ENCODE measurements at places on chromosomes 11 and 22.
A peak's percentile ranks its signal among the peaks of the same experiment; 100 is the strongest.

DNA sequence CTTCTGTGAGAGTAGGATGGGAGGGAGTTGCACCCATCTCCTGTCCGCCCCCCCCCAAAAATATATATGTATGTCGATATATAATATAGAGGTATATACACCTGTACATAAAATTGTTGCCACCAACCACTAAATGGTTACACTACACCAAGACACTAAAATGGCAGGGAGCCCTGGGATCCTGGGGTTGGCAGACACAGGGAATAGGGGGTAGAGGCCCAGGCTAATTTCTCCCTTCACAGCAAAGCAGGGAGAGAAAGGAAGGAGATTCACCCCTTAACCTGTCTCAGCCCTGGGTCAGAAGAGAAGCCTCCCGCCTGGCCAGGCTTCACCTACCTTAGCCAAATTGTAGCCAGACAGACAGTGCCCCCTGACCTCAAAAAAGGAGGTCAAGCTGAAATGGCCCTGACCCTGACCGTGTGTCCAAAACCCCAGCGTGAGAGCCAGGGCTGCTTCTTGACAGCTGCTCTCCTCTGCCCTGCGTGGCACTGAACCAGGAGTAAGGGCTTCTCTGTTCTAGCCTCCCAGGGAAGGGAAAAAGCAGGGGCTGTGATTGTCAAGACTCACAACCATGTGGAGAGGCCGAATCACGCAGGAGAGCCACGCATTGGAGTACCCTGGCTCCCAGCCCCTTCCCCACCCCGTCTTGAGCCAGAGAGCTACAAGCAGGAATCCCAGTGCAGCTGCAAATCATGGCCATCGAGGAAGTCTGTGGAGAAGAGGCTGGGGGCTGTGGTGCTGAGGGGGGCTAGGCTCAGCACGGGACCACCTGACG, 40.5 kb downstream of the SGSM3 start:
- H3K27ac ChIP-seq = no peak overlapping the region
- H3K4me1 ChIP-seq = no peaks in the 10 kb centered on the region
- H3K4me3 ChIP-seq = no peak overlapping the region
- no peak for DNase-seq

GRCh38 chr11:61873588-61874376, 17.6 kb downstream of the FADS3 start:
- H3K27ac ChIP-seq = no peak overlapping the region
- DNase-seq = no peak
- no peaks in the 10 kb centered on the region for H3K36me3 ChIP-seq
- H3K27me3 ChIP-seq = peaks cover 8% of the 10 kb centered on the region

- peak overlapping the region; percentile 74 for H3K27ac ChIP-seq
- H3K36me3 ChIP-seq = no peaks in the 10 kb centered on the region
- H3K4me1 ChIP-seq = peaks cover 31% of the 10 kb centered on the region
- DNase-seq = no peak
These were observed 10.7 kb downstream of the STIM1 start for GRCh38 chr11:3866206-3866605.

DNA sequence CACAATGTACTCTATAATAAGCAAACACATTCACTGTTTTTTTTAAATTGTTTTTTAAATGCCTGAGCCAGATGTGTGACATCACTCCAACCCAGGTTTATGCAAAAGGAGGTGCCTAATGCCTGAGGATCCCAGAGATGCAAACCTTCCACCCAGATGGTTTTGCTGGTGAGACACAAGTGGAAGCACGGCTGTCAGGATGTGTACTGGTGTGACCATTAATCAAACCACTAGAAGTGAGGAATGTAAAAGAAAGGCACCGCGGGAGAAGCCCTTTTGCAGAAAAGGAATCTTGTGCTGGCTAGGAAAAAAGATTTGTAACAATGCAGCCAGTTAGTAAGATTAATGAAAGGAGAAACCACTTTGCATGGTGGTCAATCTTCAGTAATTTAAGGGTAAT, 407.4 kb downstream of the LARGE1 start:
- DNase-seq = no peak
- H3K4me1 ChIP-seq = peaks cover 16% of the 10 kb centered on the region
- H3K4me3 ChIP-seq = no peak overlapping the region
- H3K27me3 ChIP-seq = peaks cover 8% of the 10 kb centered on the region
- no peaks in the 10 kb centered on the region for H3K36me3 ChIP-seq

DNA sequence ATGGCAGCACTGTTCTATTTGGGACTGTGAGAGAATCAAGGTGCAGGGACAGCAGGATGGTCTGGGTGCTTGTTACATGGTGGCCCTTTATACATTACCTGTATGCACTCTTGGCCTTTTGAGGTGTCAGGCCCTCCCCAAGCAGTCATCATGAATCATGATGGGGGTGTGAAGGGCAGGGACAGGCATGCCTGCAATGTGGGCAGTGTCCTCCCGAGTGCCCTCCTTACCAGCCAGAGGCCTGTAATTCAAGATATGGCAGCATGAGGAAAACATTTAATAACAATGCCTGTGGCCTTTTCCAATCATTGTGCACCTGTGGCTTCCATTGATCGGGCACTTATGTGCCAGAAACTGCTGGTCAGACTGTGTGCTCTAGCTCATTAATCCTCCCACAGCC, 25.5 kb upstream of the CYP2D6 start:
- no peak overlapping the region for H3K27ac ChIP-seq
- H3K4me1 ChIP-seq = peaks cover 2% of the 10 kb centered on the region
- H3K4me3 ChIP-seq = no peak overlapping the region
- H3K36me3 ChIP-seq = peaks cover 30% of the 10 kb centered on the region
- no peak for DNase-seq
- H3K27me3 ChIP-seq = no peaks in the 10 kb centered on the region

DNA sequence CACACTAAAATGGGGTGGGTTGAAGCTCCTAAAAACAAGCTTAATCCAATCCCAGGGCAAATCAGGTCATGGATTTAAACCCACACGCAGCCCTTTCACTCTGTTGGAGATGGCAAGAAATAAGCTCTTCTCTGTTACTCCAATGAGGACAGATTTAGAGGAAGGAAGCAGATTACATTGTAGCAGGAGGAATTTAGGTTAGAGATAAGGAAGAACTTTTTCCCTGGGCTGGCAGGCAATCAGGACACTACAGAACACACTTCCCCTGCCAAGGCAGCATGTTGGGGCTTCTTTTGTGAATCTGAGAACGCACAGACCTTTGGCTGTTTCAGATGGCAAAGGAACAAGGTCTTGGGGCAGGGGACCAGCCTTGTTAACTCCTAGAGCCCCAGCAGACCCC, 46.2 kb downstream of the C11orf58 start:
- H3K4me3 ChIP-seq = no peak overlapping the region
- no peak overlapping the region for H3K27ac ChIP-seq
- no peaks in the 10 kb centered on the region for H3K27me3 ChIP-seq
- no peak for DNase-seq

GRCh38 chr11:116558504-116559211, 214.1 kb downstream of the BUD13 start:
- H3K4me3 ChIP-seq = no peak overlapping the region
- H3K27ac ChIP-seq = no peak overlapping the region
- no peaks in the 10 kb centered on the region for H3K36me3 ChIP-seq
- H3K27me3 ChIP-seq = peaks cover 73% of the 10 kb centered on the region
- no peak for DNase-seq

DNA sequence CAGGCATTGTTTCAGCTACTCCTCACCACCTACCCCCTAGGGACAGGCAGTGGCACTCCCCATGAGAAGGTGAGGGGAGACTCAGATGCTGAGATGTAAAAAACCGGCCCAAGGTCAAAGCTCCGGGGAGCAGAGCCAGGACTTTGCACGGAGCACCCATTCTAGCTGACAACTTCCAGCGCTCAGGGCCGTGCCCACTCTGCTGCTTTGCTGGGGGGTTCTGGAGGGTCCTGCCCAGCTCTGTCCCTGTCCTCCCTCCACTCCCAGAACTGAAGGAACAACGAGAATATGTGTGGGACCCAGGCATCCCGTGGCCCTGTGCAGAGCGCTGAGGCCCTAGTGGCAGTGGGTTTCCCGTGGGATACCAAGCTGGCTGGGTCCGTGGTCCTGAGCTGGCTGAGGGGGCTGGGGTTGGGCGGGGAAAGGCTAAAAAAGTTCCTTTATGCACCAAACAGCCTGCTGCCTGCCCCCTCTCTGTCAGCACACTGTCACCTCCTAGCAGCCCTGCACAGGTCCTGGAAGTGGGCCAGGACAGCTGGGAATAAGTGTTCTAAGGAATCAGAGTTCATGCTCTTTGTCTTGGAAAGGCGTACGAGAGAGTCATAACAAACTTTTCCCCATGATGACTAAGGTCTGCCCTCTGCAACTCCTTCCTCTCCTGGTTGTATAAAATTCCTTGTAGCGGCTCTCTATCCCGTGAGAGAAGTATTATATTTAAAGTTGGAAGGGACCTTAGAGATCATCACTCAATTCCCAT, 1.9 kb downstream of the MS4A10 start:
- H3K4me1 ChIP-seq = peaks cover 12% of the 10 kb centered on the region
- H3K27ac ChIP-seq = no peak overlapping the region
- no peak for DNase-seq
- H3K36me3 ChIP-seq = no peaks in the 10 kb centered on the region
- peaks cover 4% of the 10 kb centered on the region for H3K27me3 ChIP-seq

DNA sequence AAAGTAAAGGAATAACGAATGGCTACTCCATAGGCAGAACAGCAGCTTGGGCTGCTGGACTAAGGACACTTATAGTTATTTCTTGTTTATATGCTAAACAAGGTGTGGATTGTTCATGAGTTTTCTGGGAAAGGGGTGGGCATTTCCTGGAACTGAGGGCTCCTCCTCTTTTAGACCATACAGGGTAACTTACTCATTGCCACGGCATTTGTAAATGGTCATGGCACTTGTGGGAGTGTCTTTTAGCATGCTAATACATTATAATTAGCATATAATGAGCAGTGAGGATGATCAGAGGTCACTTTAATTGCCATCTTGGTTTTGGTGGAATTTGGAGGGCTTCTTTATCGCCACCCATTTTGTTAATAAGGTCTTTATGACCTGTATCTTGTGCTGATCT, 7.0 kb downstream of the OR4X1 start:
- DNase-seq = no peak
- H3K27ac ChIP-seq = no peak overlapping the region
- no peak overlapping the region for H3K4me3 ChIP-seq
- H3K4me1 ChIP-seq = no peaks in the 10 kb centered on the region
- no peaks in the 10 kb centered on the region for H3K27me3 ChIP-seq

GRCh38 chr22:28143961-28144745, 225.1 kb upstream of the PITPNB start:
- H3K4me1 ChIP-seq = peaks cover 74% of the 10 kb centered on the region
- H3K4me3 ChIP-seq = no peak overlapping the region
- peak overlapping the region; percentile 74 for H3K27ac ChIP-seq
- no peak for DNase-seq
- no peaks in the 10 kb centered on the region for H3K36me3 ChIP-seq

DNA sequence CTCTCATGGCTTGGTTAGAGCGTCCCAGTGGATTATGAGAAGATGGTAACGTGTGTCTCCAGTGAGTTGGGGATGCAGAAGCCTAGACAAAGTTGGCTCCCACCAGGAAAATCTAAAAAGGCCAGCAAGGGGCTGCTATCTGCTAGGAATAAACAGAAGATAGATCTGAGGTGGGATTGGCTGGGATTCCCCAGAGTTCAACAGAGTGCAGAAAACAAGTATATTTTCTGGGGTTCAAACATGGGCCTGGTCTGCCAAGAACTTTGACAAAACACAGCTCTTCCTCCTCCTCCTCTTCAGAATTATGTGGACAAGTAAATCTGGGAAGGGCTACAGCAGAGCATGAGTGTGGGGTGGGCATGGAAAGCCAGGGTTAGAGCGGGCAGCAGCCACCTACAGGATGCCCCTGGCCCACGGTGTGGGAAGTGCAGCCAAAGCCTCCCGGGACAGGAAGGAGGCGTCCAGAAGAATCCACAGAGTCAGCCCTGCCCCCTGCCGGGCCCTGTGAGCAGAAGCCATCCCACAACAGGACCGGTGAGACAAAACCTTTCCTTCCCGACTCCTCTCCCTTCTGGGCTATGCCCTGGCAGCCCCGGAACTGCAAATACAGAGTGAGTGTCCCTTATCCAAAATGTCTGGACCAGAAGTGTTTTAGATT, 67.1 kb downstream of the CD82 start:
- DNase-seq = no peak
- H3K27me3 ChIP-seq = no peaks in the 10 kb centered on the region
- no peaks in the 10 kb centered on the region for H3K36me3 ChIP-seq
- no peak overlapping the region for H3K27ac ChIP-seq
- H3K4me3 ChIP-seq = no peak overlapping the region
